ENCODE measurements at places on chromosomes 2 and 18.
A peak's percentile ranks its signal among the peaks of the same experiment; 100 is the strongest.

- no peak for DNase-seq
Measured at GRCh38 chr2:116153729-116154128, 1660.8 kb upstream of the DDX18 start.

DNA sequence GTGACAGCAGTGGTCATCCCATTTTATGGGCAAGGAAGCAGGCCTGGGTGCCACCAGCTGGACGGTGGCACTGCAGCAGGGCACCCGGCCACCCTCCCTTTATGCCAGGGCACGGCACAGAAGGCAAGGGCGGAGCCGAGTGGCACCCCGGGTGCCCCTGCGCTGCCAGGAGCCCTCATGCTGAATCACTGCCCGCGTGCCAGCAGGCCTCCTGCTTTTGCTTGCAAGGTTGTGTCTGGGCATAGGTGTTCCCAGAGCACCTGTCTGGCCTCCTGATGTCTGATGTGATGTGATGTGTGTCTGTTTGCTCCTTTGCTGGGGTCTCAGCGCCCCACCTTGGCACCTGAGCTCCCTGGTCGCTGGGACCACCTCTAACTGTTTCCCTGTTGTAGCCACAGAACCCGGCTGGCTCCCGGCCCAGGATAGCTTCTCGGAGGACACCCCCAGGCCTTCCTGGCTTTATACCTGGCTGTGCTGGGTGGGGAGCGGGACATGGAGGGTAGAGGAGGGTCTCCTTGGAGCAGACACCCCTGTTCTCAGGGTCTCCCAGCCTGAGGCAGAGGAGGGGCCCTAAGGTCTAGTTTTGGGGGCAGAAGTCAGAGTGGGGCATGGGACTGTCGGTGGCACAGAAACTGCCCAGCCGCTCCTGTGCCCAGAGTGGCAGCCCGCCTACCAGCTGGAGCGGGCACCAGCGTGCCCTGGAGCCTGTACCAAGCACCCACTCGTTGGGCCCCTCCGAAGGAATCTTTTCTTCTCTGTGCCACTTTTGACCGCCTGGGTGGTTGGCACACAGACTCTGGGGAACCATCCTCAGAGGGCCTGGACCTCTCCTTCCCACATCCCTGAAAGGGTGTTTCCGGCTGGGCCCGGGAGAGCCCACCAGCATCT lies 3.6 kb downstream of the GPC1 start:
- DNase-seq, result no peak

DNA sequence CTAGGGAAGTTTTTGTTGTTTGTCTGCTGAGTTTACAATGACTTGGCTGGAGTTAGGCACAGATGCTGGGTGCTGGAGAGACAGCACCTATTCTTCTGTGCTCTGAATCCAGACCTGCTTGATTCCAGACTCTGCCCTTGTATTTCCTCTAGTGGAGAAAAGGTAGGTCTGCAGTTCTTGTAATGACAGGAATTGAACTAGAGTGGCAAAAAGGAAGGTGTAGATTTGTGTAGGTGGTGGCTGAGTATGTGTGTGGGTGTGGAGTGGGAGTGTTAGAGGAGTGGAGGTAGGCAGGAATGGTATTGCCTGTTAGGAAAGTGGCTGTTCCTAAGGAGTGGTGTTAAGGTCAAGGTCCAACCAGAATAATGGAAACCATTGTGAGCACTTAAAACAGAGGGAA lies 71.9 kb upstream of the LYPD6 start:
- no peak for DNase-seq

DNA sequence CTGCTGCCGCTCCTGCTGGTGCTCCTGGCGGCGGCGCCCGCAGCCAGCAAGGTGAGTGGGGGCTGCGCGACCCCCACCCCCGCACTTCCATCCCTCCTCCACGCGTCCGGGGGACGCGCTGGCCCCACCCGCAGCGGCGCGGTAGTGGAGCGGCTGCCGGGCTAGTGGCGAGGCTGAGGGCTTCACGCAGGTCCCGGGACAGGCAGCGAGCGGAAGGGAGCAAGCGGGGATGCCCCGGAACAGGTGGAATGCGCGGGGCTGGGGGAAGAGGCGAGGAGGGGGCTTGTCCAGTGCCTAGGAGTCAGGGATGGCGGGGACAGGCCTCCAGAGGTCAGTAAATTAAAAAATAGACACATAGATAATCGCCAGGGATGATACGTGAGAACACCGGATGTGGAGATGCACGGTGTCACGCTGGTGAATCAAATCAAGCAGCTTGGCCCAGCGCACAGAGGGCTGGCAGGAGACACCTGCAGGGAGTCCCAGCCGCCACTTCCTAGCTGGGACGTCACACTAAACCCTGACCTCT lies 403 bp downstream of the COL4A3 start:
- peak; percentile 58 for DNase-seq

DNA sequence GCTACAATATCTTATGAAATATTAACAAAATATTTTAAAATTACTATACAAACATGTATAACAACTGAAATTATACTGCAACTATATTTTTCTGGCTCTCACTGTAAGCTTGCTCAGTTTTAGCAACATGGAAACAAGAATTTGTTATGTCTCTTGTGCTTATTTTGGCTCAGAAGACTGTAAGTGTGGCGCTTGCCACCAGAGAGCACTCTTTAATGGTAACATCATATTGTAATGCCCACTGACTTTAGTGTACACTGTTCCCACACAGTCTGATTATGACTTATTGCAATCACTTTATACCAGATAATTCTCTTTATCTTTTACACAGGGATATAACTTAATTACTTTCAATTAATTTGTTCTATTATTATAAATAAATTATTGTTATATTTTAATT lies 1500.6 kb upstream of the TMEFF2 start:
- peak; percentile 72 for DNase-seq

- DNase-seq, result no peak
Measured at GRCh38 chr2:230896346-230897115, 28.5 kb downstream of the GPR55 start.

DNA sequence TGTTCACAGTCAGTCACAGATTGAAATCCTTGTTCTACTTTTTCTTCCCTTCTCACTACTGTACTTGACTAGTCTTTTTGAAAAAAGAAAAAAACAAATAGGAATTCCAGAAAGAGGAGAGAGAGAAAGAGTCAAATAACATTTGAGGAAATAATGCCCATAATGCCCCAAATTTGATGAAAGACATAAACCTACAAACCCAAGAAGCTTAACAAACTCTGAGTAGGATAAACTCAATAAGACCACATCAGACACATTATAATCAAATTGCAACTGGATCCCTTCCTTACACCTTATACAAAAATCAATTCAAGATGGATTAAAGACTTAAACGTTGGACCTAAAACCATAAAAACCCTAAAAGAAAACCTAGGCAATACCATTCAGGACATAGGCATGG lies 30.9 kb downstream of the TMEM185B start:
- DNase-seq, result no peak

- DNase-seq, result peak; percentile 90
Measured at GRCh38 chr18:56709463-56709862, 58.3 kb downstream of the WDR7 start.

GRCh38 chr2:60051991-60052390 lies 501.5 kb downstream of the BCL11A start:
- no peak for DNase-seq

GRCh38 chr2:98087447-98088020 lies 567 bp downstream of the VWA3B start:
- DNase-seq, result no peak

GRCh38 chr2:231387904-231388724 lies 7.4 kb upstream of the B3GNT7 start:
- peak; percentile 89 for DNase-seq

GRCh38 chr2:43333656-43334144 lies 107.3 kb upstream of the ZFP36L2 start:
- no peak for DNase-seq

- peak; percentile 79 for DNase-seq
Measured at GRCh38 chr2:60215386-60215901, 338.0 kb downstream of the BCL11A start.

GRCh38 chr2:212911011-212911410 lies 240.4 kb downstream of the IKZF2 start:
- no peak for DNase-seq

All from NCI-H69 (cell line).